ENCODE measurements at places on chromosomes 3 and 15.

- no peak for DNase-seq
Observed at GRCh38 chr15:70856884-70857561, 3.1 kb upstream of the LARP6 start.

- no peak for DNase-seq
Observed at GRCh38 chr3:2363854-2364253, 265.2 kb downstream of the CNTN4 start.

DNA sequence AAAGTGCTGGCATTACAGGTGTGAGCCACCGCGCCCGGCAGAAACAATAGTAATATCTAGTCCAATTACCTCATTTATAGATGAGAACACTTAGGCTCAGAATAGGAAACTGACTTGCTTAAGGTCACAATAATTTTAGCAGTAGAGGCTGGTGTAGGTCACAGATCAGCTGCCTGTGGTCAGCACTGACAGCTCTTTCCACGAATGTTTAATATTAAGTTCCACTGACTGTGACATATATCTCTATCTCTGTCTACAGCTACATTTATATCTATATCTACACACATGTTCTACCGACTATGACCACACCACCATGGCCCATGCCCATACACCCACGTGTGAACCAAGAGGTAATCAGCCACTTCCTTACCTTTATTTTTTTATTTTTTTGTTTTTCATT is 40.2 kb upstream of the DLG1 start:
- no peak for DNase-seq

DNA sequence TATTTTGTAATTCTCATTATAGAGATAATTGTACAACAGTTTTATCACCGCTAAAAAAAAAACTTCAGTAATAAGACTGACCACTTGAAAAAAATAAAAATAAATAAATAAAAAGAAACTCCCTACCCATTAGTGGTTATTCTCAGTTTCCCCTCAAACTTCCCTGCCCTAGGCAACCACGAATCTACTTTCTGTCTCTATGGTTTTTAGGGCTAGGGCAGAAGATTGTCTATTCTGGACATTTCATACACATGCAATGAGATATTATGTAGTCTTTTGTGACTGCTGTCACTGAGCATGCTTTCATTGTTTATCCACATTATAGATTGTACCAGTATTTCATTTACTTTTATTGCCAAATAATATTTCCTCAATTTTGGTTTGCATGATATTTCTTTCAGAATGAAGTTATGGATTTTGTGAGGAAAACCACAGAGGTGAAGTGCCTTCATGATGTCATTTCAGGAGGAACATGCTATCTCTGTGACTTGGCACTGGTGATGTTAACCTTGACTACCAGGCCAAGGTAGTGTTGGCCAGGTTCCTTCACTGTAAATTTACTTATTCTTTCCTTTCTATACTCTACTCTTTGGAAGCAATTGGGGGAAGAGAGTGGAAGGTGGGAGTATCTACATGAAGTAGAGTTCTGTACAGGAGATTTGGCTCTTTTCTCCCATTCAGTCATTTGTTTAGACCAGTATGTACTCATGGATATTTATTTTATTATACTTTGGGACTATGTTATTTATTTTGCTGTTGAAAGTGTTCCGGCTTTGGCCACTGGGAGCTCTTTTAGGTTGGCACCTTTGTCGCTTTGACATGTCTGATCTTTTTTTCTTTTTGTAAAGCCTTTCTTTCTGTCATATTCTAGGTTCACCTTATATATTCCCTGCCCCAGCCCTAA is 86.3 kb downstream of the GMPS start:
- DNase-seq: no peak

GRCh38 chr3:29751647-29752314 is 470.9 kb downstream of the RBMS3 start:
- DNase-seq: no peak

GRCh38 chr15:98580572-98580971 is 67.8 kb upstream of the IGF1R start:
- no peak for DNase-seq

- DNase-seq: no peak
Observed at GRCh38 chr3:187705164-187705563, 2.8 kb upstream of the RTP2 start.

GRCh38 chr3:141386126-141386488 is 17.8 kb downstream of the ZBTB38 start:
- no peak for DNase-seq
